ENCODE measurements at places on chromosomes 2 and 18. TPM values are rescaled to one million over a fixed set of nuclear protein-coding genes. Genes with fewer than 3 reads are reported as not detected.

UBE2F gene
- polyA plus RNA-seq = 34.3 TPM

SAG gene
- 0.11 TPM for polyA plus RNA-seq

TAF1B gene
- polyA plus RNA-seq = not detected

G6PC2 gene
- polyA plus RNA-seq = not detected

DNA sequence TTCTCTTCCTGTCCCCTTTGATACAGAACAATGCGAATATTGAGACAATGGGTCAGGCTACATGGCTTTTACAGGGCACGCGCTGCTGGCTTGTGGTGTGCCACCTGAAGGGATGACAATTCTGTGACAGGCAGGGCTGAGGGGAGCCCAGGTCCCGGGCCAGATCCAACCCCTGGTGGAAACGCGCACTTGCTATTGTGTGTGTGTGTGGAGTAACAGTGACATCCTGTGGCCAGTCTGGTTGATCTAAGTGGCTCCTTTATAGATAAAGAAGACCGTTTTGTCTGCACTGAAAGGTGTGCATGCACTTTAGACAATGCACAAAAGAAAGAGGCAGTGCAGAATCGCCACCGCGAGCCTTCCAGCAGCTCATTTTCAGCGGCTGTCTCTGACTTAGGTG is 273.6 kb downstream of the HRH4 start:
- no peak for DNase-seq

DNA sequence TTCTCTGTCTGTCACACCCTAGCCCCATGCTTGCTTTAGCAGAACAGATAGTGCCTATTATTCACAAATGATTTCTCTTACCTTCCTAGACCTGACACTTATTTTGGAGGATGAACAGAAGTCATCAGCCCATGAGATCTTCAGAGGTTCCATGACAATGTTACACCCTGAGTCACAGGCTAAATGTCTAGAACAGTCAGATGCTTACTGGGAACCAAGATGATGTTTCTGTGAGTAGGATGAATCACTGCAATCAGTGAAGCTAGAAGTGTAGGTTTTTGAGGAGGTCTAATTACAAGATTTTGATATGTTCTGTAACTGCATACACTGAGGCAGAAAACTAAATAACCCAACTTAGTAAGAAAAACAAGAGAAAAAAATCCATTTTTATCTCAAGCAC is 123.0 kb upstream of the THUMPD2 start:
- DNase-seq = no peak

DNA sequence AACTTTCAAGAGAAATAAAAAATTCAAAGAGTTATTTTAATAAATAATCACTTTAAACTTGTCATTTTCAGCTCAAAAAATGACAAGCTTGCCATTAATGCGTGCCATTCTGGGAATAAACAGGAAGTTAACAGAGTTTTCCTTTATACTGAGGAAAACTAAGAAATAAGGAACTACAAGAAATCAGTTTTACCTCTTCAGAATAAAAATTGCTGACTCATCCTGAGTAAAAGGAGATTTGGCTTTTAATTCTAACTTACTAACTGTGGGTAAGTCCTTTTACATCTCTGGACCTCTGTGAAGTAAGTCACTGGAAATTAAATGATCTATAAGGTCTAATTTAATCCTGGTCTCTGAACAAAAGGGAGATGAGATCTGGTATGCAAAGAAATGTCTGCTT is 16.1 kb downstream of the CEBPZ start:
- DNase-seq = no peak

GRCh38 chr2:233418052-233418760 is 63.9 kb downstream of the DGKD start:
- no peak for DNase-seq

GRCh38 chr2:234496835-234497593 is at the start of gene ARL4C:
Gene ARL4C, minus strand, starts transcription at chr2:234497081. Its CDS starts 495 bp downstream, at chr2:234496586.
- peak; percentile 67 for DNase-seq

DNA sequence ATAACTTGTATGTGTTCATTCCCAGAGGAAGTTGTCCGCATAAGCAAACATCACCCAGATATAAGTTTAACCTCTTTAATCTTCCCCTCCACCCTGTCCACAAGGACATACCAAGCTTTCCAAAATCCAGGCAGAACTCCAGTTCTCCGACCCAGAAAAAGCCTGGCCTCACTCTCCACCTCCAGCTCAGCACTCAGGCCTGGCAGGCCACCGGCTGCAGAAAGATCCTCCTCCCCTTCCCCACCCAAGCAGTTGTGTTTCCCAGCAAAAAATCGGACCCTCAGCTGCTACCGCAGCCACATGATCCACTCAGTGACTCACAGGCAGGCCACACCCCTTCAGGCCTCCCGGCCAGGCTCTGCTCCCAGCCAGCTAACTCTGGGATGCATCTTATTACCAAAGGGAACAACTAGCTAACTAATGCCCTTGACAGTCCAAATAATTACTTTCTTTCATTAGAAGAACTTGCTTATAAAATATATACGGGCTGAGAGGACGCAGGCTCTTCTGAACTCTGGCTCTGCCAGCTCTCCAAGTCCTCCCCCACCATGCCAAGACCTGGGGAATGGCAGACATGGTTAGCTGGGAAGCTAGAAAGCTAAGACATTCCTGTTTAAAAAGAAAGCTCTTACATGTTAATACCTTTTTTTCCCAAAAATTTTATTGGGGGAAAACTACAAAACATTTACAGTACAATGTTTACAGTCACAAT is 4.5 kb downstream of the ZFP36L2 start:
- peak; percentile 96 for DNase-seq
